ENCODE measurements at places on chromosomes 16 and 17.

GRCh38 chr16:10386517-10387100 lies 748 bp downstream of the ATF7IP2 start:
- DNase-seq: no peak

DNA sequence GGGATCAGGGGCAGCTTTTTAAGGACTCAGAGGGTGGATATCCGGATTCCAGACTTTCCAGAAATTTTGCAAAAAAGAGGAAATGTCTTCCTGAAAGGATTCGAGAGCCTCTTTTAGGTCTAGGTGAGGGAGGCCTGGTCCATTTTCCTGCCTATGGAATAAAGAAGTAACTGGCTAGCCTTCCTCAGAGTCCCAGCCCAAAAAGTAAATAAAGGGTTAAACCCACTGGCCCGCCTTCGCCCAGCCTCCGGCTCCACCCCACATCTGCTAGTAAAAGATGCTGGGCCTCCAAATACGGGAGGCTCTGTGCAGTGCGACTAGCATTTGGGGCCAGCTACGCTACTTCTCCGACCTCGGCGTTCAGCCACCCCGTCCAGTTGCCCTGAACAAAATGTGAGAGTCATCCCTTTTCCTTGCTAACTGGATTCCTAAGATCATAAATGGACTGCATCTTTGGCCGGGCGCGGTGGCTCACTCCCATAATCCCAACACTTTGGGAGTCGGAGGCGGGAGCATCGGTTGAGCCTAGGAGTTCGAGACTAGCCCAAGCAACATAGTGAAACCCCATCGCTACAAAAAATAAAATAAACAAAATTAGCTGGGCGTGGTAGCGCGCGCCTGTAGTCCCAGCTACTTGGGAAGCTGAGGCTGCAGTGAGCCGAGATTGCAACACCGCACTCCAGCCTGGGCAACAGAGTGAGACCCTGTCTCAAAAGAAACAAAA lies 824 bp upstream of the MPP2 start:
- DNase-seq: peak; percentile 36

- no peak for DNase-seq
Observed at GRCh38 chr17:21240369-21241055, 12.7 kb downstream of the NATD1 start.

DNA sequence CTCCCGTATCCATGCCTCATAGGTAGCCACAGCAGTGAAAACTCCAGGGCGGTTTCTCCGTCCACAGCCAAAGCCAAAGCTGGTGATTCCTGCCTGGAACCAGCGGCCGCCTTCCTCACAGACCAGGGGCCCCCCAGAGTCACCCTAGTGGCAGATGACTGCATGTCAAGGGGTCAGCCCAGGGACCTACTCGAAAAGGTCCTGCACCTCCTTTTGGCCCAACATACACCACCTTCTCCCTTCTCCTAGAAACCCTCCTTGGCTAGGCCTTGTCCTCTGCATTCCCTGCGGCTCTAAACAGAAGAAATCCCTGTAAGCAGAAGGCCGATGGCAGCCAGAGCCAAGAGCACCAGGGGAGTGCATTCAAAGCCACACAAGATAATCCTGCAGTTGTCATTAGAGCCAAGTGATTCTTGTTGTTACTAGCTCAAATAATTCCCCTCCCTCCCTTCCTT lies 6.1 kb downstream of the PRSS36 start:
- DNase-seq: no peak

- DNase-seq: no peak
Observed at GRCh38 chr17:81451823-81452222, 56.6 kb downstream of the BAHCC1 start.

GRCh38 chr16:76535-77272 lies 1.3 kb upstream of the MPG start:
- no peak for DNase-seq

- DNase-seq: no peak
Observed at GRCh38 chr17:6011206-6011605, 59.0 kb upstream of the WSCD1 start.

GRCh38 chr17:17421346-17422216 lies 55.2 kb upstream of the MED9 start:
- DNase-seq: no peak

- DNase-seq: no peak
Observed at GRCh38 chr17:48438516-48439061, 8.6 kb upstream of the SKAP1 start.

- DNase-seq: no peak
Observed at GRCh38 chr16:57422026-57422944, 17.7 kb downstream of the CCL17 start.

- DNase-seq: no peak
Observed at GRCh38 chr17:12917399-12917798, 100.4 kb downstream of the ELAC2 start.

GRCh38 chr17:17513626-17514025 lies 17.4 kb upstream of the RASD1 start:
- no peak for DNase-seq

- DNase-seq: no peak
Observed at GRCh38 chr16:7550096-7550495, 217.5 kb downstream of the RBFOX1 start.

- peak; percentile 47 for DNase-seq
Observed at GRCh38 chr17:80265205-80266068, 4.8 kb downstream of the RNF213 start.

- DNase-seq: no peak
Observed at GRCh38 chr16:53816211-53816836, 112.4 kb downstream of the FTO start.

DNA sequence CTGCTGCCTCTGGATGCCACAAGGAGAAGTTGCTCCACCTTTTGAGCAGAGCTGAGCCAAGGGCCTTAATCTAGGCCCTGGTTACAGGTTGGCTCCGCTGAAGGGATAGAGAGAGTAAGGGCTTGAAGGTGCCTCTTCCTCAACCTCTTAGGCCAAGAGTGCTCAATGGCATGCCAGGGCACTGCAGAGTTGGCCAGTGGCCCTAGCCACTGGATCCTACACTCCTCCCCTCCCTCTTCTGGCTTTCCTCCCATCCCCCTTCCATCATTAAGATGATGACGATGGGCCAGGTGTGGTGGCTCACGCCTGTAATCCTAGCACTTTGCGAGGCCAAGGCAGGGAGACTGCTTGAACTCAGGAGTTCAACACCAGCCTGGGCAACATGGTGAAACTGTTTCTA lies 50.5 kb downstream of the MYO18A start:
- DNase-seq: no peak

- no peak for DNase-seq
Observed at GRCh38 chr16:24011237-24011636, 175.5 kb downstream of the PRKCB start.

DNA sequence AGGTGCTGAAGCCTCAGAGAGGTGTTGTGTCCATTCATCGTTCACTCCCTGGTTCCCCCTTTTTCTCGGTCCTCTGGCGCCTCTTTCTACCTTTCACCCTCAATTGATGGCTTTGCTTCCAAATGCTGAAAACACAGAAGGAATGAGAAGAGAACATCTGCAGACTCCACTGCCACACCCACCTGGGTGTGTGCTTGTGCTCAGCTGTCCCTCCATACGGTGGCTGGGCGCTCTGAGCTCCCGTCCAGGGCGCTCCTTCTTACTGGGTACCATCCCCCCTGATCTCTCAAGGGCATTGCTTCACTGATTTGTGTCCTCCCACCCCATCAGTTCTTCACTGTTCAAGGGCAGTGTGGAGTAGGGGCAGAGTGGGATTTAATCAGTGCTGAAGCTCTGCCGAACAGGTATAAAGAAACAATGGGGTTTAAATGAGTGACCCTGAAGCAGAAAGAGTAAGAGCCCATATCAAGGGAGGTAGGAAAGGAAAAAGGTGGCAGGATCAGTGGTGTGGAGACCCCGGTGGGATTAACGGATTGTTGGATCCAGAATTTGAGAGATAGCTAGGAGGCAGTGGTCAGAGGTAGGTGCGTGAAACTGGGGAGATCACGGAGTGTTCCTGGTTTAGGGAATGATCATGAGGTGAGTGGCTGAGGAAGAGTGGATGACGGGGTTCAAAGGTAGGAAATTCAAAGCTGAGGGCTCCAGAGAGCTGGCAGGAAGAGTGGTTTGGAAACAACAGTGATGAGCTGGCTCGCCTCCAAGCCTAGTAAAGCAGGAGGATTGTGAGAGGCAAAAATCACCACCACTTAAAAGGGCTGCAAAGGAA lies 40.8 kb downstream of the MRTFB start:
- no peak for DNase-seq

DNA sequence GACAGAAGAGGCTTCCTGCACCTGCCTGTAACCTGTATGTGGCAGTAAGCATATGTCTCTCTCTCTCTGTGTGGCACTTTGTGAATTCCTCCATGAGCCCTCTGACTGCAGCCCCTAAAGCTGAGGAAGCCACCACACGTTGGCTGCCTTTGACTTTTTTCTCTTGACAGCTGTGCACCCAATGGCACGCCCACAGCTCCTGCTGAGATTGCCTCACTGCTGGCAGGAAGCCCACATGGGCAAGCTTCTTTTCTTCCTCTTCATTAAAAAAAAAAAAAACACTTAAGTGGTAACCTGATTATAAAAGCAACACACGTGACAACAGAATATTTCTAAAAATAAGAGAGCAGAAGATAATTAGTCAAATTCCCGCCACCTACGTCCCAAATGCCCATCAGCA lies 34.0 kb upstream of the PIRT start:
- no peak for DNase-seq

GRCh38 chr16:48276102-48276501 lies 28.8 kb upstream of the ABCC11 start:
- no peak for DNase-seq

- DNase-seq: peak; percentile 75
Observed at GRCh38 chr16:29806099-29806579, at the start of gene MAZ. Gene MAZ, plus strand, starts transcription at chr16:29806529. Its CDS starts 173 bp downstream, at chr16:29806702.

- no peak for DNase-seq
Observed at GRCh38 chr17:73720187-73720834, 76.1 kb upstream of the SDK2 start.

DNA sequence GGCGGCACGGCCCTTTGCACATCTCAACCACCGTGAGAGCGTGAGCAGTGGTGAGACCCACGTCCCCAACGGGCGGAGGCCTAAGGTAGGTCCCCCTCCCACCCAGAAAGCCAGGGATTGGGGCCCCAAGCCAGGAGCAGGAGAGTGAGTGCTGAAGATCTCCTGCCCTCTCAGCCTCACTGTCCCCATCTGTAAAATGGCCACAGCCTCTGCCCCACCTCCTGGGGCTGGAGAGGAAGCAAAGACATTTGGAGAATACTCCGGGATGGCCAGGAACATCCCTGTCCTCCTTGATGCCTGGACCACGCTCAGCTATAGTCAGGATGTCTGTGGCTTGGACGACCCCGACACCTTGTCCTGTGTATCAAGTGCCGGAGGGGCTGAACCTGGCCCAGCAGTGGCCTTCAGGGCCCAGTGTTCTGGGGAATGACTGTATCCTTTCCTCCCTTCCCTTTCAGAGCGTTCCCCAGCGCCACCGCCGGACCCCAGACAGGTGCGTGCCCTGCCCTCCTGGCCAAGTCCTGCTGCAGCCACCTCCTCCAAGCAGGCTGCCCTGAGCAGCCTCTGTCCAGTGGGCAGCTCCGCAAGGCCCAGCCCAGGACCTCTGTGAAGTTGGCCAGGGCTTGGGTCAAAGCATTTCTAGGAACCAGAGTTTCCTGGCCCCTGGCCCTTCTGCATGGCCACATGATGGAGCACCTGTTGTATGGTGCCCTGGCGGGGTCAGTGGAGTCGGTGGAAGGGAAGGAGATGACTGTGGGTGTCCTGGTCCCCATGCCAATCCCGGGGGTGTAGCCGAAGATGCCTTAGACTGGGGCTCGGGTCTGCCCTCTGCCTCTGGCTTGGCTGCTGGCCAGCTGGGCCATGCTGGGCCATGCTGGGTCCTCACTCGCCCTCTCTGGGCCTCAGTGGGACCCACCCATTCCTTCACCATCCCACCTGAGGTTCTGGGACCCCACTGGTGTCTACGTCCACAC lies 38.4 kb downstream of the ADCY7 start:
- no peak for DNase-seq

DNA sequence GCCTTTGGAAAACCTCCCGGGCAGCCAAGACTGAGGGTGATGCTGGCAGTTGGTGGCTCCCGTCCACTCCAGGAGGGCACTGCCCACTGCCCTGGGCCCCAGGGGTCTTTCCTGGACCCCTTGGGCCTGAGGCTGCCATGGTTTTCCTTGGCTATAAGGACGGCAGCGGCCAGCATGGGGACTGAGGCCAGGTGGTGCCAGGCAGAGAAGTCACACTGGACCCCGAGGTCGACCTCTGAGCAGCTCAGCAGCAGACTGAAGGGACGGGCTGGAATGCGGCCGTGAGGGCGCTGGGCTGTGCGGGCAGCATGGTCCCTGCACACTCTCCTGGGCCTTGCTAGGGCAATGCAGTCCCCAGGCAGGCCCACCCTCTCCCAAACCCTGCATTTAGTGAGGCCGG lies 55.6 kb upstream of the GNG13 start:
- DNase-seq: no peak

- no peak for DNase-seq
Observed at GRCh38 chr17:76995387-76996105, 127.3 kb downstream of the MGAT5B start.

DNA sequence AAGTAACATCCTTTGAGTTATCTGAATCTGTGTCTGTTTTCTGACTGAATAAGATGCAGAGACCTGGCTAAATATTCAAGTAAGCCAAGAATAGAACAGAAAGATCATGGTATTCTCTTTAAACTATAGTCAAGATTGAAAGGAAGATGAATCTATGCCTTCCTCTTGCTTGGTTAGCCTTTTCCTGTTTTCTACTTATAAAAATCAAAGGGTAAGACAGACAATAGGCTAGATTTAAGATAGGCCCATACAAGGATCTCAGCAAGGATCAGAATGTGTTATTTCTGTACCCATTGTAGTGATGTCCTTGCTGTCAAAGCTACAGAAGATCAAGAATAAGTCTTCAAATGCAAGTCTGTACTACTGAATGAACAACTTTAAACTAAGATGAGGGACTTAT lies 7.0 kb upstream of the CDR2 start:
- no peak for DNase-seq

- DNase-seq: no peak
Observed at GRCh38 chr17:30942308-30943079, 20.7 kb downstream of the ADAP2 start.

- no peak for DNase-seq
Observed at GRCh38 chr16:24203675-24204074, 52.5 kb upstream of the CACNG3 start.

DNA sequence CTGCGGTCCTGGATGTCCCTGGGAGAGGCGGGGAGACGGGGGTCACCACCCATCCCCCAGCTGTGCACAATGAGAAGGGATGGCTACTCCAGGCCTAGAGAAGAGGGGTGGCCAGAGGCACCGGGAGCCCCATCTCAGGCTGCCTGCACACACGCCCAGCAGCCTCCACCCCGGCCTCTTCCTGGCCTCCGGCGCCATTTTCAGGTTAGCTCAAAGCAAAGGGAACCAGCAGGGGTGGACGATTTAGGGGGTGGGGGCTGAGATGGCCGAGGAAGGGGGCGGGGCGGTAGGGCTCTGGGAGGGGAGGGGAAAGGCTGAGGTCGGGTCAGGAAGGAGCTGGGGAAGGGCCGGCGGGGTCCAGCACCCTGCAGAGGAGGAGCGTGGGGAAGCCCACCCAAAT lies 42.8 kb downstream of the SRCIN1 start:
- no peak for DNase-seq

DNA sequence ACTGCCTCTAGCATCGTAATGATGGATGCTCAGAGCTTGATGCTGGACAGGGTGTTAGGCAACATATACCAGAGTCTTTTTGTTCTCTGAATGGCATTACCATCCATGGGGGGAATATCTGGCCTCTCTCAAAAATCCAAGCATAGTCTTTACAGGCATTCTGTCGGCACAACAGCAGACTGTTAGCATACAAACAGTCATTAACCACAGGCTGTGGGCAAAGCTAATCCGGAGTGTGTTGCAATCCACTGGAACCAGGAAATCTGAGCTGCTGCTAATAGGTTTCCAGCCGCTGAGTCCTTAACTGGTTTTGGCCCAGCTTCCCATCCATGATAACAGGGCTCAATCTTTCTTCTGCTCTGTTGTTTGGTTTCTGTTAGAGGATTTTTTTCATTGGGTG lies 371.9 kb downstream of the HS3ST3B1 start:
- DNase-seq: no peak

All from T-helper 9 cell (primary cell).